ENCODE measurements at places on chromosomes 3 and 15.
A peak's percentile ranks its signal among the peaks of the same experiment; 100 is the strongest.

GRCh38 chr3:171790898-171791691 lies 19.2 kb downstream of the PLD1 start:
- DNase-seq = no peak

- DNase-seq = no peak
Measured at GRCh38 chr3:194089357-194090177, 46.4 kb upstream of the HES1 start.

DNA sequence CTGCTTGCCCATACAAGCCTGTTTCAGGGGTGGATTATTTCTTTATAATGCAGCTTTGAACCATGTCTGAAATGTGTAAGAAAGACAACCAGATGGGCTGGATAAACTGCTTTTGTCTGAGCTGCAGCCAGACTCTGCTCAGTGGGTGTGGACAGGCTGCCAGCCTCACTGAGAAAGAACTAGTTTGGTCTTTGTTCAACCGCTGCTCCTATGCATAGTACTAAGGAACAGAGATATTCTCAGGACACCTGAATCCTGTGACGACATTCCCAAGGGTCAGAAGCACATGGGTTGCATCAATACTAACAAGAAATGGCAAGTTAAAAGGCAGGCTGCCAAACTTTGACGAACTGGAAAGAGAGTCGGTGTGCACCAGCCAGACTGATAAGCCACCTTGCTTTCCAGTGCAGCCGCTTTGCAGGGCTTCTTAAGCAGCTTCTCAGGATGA lies 57.2 kb downstream of the PLD1 start:
- DNase-seq = no peak

DNA sequence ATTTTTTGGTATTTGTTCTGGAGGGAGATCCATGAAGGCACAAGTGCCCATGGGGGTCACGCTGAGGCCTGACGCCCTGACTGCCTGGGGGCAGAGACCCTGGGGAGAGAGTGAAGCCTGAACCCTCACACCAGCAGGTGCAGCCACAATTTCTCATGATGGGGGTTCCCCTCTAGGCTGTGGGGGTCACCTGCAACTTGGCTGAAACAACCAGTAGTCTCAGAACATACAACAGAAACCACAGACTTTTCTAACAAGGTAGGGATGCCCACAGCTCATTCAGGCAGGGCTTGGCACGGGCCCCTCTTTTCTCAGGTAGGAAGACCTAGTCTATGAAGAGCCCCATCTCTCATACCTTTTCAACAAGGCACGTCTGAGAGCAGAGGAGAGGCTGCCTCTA lies 245.1 kb downstream of the ADAMTS17 start:
- no peak for DNase-seq

- DNase-seq = no peak
Measured at GRCh38 chr3:100076731-100077529, 37.4 kb downstream of the FILIP1L start.

GRCh38 chr15:99165956-99166689 lies 61.2 kb downstream of the SYNM start:
- no peak for DNase-seq

- DNase-seq = no peak
Measured at GRCh38 chr3:78048698-78049097, 1008.8 kb downstream of the ROBO2 start.

DNA sequence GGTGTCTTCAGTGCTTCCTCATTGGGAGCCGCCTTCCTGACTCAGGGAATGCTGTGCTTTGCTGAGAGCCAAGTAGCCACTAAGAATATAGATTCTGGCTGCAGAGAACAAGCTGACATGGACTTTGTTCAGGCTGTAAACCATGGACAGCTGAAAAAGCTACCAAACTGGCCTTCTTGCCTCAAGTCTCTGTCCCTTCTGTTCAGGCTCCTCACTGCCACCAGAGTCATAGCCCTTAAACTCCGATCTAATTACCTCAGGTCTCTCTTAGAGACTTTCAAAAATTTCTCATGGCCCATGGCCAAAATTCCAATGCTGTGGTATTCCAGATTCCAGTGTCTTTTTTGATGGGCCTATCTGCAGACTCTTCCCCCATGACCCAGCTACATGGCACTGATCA lies 19.4 kb upstream of the PTX3 start:
- no peak for DNase-seq

- DNase-seq = no peak
Measured at GRCh38 chr15:62822228-62822627, 220.3 kb upstream of the TPM1 start.

DNA sequence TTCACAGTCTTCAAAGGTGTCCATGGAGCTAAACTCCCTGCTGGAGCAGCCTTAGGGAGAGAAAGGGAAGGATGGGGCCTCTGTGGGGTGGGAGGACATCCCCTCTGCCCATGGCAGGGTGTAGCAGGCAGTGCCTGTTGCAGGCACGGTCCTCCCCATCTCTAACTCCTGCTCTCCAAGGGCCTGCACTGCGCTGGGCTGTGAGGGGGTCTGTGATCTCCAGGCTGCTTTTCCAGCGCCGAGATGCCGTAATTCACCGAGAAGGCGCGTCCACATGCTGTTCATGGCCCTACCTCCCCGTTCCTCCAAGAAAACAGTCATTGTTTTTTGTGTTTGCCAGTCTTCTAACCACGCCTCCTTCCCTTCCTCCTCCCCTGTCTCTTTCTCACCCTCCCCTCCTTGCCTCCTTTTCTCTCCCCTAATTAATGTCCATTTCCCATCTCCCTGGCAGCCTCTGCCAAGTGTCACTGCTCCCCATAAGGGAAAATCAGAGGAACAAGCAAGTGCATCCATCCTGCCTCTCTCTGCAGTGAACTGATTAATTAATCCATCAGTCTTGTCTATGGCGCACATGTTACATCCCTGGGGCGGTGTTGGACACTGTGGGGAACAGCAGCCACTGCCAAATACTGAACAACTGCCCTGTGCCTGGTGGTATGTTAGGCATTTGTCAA lies 17.7 kb upstream of the LAMP3 start:
- no peak for DNase-seq

DNA sequence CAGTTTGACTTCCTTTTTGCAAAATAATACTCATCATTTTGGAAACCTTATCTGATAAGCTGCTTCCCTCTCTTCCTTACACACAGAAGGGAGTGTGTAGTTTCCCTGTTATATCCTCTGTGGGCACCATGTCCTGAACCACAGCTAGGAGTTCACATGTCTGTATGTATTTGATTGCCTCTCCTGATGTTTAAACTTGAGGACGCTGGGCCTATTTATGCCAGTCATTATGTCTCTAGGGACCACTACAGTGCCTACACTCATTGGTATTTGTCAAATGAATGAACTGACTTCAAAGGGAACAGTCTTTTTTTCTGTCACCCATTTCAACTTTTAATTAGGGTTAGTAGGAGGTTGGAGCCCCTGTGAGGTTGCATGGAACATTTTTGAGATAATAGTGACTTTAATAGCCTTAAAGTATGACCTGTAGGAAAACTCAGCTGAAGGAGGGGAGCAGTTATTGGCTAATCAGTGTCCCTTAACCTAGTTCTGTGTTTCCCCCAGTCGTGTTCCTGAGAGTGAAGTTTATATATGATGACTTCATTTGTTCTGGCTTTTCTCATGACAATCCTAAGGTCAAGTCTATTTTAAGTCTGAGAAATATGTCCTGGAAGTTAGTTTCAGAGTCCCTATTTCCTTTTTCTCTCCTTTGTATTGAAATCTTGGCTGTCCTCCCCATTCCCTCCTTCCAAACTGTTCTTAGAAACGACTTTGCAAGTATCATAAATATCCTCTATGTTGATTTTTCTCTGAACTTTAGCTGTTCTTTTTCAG lies 28.9 kb downstream of the PDE8A start:
- no peak for DNase-seq

DNA sequence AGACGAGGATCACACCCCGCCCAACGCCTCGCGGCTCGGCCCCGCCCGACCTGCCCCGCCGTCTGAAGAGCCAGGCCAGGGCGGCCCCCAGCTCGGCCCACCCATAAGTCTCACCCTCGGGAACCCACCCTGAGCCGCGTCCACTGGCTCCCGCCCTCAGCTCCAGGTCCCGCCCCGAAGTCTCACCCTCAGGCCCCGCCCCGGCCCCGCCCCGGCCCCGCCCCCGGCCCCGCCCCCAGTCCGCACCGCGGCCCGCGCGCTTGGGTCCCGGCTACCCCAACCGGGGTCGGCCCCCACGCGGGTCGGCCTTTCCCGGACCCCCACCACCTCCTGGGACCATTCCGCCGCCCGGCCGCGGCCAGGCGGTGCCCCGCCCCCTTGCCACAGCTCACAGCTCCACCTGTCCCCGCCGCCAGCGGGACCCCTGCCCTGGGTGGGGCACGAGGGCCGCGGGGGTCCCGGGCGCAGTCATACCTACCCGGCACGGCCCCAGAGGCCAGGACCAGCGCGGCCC lies 489 bp downstream of the CSPG5 start:
- DNase-seq = peak; percentile 45

GRCh38 chr3:143307613-143308183 lies 188.1 kb downstream of the CHST2 start:
- no peak for DNase-seq

GRCh38 chr15:68204776-68205557 lies at the start of gene CALML4:
TSS of gene CALML4 (minus strand) at chr15:68205332. CDS start at chr15:68205247, 85 bp downstream.
- no peak for DNase-seq

GRCh38 chr3:13515786-13516759 lies 32.9 kb upstream of the FBLN2 start:
- DNase-seq = no peak

DNA sequence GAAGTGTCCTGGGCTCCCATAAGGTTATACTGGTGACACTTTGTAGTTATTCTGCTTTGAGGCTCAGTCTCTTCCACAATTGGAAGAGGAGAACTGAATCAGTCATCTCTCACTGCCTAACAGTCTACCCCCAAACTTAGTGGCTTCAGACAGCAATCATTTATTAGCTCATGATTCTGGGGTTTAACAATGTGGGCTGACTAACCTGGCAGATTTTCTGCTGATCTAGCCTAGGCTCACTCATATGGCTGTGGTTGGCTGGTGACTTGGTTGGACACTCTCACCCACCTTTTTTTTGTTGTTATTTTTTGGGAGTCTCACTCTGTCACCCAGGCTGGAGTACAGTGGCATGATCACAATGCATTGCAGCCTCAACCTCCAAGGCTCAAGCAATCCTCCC lies 7.1 kb downstream of the GPD1L start:
- no peak for DNase-seq
